ENCODE measurements at places on chromosomes 2 and 18.

GRCh38 chr18:25239581-25240419 lies 112.2 kb downstream of the ZNF521 start:
- DNase-seq: no peak

GRCh38 chr2:143758629-143759330 lies 629.6 kb downstream of the ARHGAP15 start:
- DNase-seq: no peak

GRCh38 chr2:54271843-54272627 lies 16.0 kb upstream of the TSPYL6 start:
- no peak for DNase-seq

DNA sequence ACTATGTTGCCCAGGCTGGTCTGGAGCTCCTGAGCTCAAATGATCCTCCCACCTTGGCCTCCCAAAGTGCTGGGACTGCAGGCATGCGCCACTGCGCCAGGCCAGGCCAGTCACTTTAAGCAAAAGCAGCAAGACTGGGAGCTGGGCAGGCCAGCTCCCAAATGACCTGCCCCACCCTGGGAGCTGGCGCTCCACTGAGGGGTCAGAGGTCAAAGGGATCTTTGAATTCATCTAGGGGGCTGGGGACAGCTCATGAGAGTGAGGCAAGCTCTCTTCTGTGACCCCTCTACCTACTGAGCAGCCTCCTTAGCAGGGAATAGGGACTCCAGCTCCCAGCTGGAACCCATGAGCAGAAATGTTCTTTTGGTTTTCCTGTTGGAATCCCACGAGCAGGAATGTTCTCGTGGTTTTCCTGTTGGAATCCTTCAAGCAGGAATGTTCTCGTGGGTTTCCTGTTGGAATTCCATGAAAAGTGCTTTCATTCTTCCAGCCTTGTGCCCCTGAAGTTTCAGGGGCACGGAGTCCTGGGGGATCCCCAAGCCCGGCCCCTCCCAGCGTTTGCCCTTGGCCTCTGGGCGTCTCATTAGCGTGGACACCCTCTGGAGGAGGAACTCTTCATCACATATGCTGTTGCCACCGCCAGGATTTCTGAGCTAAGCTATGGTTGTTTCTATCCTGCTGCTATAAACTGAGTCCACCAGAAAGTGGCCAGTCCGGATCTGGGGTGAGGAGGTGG lies 162.0 kb upstream of the HAAO start:
- DNase-seq: no peak

DNA sequence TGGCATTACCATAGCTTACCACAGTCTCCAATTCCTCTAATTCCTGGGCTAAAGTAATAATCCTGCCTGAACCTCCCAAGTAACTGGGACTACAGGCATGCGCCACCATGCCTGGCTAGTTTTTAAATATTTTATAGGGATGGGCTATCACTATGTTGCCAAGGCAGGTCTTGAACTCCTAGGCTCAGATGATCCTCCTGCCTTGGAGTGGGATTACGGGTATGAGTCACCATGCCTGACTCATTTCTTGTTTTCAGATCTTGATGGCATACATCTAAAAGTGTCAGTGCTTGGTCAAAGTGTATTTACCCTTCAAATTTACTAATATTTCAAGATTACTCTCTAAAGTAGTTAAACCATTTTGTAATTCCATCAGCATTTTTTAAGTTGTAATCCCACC lies 9.4 kb upstream of the SOCS6 start:
- DNase-seq: no peak

DNA sequence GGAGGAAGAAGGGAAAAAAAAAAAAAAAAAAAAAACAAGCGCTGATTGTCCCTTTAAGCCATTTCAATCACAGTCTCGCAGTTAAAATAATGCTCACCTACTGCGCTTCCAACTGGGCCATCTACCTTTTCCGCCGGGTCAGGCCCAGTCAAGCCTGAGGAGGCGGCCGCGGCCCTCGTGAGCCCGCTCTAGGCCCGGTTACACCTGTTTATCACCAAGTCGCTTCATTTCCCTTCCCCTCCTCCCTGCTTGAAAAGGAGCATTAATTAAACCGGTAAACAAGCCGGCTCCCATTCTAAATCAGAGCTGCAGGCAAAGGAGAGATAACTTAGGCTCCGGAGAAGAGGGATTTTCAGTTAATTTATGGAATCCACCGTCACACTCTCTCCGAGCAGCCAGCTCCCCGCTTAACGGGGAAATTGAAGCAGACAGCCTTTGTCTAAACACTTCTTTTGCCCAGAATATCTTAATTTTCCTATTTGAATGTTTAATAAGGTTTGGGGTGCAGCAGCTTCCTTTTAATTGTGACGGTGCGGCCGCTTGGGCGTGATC lies 140.1 kb upstream of the SIX3 start:
- no peak for DNase-seq

- no peak for DNase-seq
Observed at GRCh38 chr2:148565272-148565894, 79.2 kb upstream of the EPC2 start.

- DNase-seq: no peak
Observed at GRCh38 chr18:58813561-58814225, 51.0 kb upstream of the ZNF532 start.

GRCh38 chr18:66727991-66728390 lies 124.1 kb upstream of the CDH19 start:
- DNase-seq: no peak

GRCh38 chr2:33350632-33351031 lies 125.8 kb upstream of the RASGRP3 start:
- no peak for DNase-seq

GRCh38 chr18:32284284-32284683 lies 94.4 kb downstream of the MEP1B start:
- DNase-seq: no peak

DNA sequence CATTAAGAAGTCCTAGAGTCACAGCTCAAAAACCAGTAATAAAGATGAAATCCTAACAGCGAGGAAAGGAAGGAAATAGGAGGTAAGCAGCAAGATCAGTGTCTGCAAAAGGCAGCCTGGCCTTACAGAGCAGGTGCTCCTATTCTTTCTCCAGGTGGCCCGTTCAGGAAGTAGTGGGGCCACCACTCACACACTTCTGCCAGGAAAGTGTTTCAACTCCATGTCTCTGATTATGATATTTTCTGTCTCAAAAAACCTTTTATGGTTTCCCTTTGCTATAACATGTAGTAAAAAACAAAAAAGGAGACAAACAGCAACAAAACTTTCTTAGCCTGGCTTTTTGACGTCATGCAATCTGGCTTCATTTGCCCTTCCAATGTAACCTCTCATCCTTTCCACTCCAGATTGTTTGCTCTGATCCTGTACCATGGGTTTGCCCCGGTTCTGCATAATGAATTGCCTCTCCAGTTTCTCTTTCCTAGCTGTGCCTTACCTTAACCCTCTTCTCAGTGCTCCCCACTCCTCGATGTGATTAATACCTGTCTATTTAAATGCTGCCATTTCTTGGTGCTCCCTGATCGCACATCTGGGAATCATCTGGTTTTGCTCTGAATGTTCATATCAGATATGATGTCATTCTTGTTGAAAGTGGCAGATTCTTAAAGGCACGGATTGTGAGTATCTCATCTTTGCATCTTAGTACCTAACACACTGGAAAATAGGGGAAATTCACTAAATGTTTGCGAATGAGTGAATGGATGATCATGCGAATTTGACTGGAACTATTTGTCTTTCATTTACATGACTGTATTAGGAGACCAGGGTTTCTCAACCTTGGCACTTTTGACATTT lies 50.6 kb upstream of the PTPRM start:
- no peak for DNase-seq

GRCh38 chr2:38248255-38248654 lies 128.8 kb downstream of the ATL2 start:
- no peak for DNase-seq

DNA sequence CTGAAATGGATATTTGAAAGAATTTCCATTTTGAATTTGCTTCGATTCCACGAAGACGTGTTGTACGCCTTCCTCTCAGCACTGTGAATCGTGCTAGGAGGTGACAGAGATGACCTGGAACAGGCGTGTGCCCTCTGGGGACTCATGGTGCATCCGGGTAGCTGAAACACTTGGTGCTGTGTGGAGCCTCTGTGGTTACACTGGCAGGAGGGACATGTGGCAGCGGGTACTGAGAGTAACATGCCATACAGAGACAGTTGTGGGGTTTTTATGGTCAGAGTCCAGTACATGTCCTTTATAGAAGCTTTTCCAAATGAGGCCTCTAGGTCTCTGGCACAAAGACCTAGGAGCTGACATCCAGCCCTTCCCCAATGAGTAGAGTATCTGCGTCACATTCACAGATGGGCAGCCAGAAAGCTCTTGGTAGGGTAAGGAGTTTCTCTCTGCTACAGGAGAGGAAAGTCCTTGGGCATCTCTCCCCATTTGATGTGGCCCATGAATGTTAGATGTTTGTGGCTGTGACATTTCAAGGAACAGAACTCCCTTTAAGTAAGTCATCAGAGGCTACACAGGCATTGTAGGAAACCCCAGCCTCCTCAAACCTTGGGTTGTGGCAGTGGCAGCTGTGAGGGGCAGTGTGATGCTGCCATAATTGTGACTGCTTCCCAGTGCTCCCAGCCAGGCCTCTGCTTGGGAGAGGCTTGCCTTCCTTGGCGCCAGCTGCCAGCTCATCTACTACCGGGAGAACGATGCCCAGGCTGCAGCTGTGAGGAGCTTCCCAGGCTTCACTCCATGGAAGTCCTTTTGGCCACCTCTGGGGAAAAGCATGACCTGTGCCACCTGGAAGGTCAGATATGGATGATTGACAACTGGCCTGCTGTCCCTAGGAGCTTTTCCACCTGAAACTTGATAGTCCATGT lies 80.6 kb downstream of the ACOXL start:
- DNase-seq: no peak
